ENCODE measurements at places on chromosomes 7 and 10.

- DNase-seq: no peak
Measured at GRCh38 chr10:87504307-87504639, 420 bp upstream of the MINPP1 start.

GRCh38 chr7:45980181-45980905 is 59.3 kb upstream of the IGFBP3 start:
- DNase-seq: no peak

DNA sequence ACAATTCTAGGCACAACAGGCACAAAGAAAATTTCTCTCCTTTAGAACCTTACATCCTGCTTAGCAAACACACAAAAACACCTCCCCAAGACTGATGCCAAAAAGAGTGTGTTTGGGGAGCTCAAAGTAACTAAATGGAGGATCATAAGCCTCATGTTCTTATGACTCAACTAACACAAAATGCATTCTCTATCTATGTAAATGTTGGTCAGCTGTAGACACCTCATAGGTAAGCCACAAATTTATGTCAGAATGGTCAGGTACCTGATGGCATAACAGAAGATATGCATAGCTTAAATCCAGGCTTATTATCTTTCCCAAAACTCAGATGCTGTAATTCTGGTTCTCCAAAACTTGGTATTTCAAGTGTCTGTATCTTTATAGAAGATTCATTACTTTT is 315.1 kb downstream of the C7orf25 start:
- DNase-seq: no peak

DNA sequence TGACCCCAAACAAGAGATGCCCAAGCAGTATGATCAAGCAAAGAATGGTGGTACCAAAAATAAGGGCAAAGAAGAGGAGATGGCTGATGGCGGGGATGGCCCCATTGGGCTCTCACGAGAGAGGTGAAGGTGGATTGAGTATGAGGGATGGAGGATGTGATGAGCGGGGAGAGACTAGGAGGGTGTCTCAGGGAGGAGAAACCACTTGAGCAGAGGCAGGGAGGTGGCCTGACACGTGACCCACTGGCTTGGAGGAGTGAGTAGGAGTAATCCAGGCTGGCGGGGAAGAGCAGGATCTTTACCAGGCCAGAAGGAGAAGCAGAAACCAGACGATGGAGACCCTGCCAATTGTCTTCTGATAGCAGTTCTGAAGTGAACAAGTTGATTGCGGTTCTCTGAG is 33.3 kb upstream of the ATXN7L1 start:
- DNase-seq: no peak

- DNase-seq: peak; percentile 2
Measured at GRCh38 chr7:136033413-136034031, 56.4 kb upstream of the MTPN start.

- DNase-seq: no peak
Measured at GRCh38 chr10:76040107-76040829, 608.8 kb downstream of the LRMDA start.

- no peak for DNase-seq
Measured at GRCh38 chr7:107051376-107051775, 6.9 kb downstream of the PRKAR2B start.

DNA sequence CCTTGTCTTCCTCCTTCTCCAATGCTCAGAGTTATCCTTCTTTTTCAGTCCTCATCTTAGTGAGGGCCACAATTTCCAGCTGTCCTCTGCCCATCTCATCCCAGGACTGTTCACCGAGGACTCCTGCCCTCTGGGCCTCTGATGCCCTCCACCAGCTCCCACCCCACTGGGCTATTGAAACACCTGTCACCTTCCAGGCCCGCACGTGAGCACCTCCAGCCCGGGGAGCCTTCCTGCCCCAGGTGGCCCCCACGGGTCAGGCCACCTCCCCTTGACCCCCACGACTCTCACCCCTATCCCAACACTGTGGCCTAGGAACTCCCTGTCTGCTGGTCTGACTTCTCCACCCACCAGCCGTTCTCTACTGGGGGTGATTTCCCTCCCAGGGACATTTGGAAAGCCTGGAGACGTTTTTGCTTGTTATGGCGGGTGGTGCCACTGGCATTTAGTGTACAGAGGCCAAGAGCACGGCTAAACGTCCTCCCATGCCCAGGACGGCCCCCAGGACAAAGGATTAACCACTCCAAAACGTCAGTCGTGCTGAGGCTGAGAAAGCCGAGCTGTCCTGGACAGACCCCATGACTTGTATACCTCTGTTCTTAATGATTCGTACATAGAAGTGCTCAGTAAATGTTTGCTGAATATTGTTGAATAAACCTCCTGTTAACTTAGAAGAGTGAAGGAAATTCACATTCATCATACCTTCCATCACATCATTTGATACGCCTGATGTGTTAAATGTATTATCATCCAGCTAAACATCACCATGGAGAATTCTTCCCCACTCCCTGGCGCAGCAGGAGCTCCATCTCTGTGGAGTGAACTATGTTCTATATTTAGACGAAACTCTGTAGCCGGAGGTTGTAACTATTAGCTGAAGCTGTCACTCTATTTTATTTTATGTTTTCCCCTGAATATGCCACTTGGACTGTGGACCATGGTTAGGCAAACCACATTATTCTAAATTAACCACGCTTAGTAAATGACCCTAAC is 270.1 kb upstream of the SHH start:
- no peak for DNase-seq

- no peak for DNase-seq
Measured at GRCh38 chr7:35967366-35968139, 166.7 kb downstream of the SEPTIN7 start.

GRCh38 chr10:88194041-88194887 is 330.8 kb downstream of the PTEN start:
- DNase-seq: no peak

GRCh38 chr10:48529331-48529730 is 75.5 kb downstream of the ARHGAP22 start:
- DNase-seq: no peak

DNA sequence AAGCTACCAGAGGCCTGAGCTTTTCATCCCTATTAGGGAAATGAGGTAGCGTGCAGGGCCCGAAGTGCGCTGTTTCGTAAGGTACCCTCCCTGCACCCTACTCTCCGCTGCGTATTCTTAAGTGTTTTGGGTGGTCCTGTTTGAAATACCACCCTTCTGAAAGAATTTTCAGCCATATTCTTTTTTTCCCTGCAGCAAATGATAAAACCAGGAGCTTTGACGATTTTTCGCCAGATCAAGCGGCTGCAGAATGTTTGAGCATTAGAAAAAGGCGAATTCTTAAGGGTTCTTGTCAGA is 1.2 kb downstream of the RSBN1L start:
- peak; percentile 50 for DNase-seq

GRCh38 chr7:53542157-53542556 is 506.7 kb downstream of the POM121L12 start:
- DNase-seq: no peak

- DNase-seq: no peak
Measured at GRCh38 chr10:85599081-85599480, 767.5 kb downstream of the GRID1 start.

DNA sequence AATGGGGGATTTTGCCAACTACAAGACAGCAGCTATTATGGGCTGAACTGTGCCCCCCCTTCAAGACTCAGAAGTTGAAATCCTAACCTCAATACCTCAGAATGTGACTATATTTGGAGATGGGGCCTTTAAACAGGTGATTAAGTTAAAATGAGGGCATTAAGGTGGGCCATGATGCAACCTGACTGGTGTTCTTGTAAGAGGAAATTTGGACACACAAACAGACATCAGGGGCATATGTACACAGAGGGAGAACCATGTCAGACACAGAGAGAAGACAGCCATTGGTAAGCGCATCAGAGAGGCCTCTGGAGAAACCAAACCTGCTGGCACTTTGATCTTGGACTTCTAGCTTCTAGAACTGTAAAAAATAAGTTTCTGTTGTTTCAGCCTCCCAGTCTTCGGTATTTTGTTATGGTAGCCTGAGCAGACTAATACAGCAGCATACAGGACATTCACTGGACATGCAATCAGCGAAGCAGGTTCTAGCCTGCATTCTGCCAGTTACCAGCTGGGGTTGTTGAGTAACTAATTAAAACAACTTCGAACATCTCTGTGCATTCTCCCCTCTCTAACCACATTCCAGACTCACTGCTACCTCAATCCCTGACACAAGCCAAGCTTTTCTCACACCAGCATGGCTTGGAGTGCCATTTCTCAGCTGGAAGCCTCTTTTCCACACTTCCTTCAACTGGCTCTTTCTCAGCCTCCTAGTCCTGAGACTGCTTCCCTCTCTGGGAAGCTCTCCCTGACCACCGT is 141.4 kb downstream of the DOCK4 start:
- no peak for DNase-seq

DNA sequence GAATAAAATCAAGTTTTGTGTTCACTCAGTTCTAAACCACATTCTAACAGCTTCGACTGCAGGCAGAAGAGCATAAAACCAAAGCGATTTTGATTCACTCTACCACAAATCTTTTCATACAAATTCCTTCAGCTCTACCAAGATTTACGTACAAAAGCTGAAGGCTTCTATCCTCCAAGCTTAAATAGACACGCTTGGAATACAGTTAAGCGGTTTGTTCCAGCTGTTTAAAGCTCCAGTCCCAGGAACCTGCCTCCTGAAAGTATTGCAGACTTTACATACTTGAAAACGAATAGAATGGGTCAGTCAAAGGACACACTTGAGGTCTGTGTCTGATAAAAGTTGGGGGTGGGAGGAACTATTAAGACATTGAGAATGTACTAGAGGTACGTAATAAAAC is 102.9 kb downstream of the MPP7 start:
- no peak for DNase-seq

DNA sequence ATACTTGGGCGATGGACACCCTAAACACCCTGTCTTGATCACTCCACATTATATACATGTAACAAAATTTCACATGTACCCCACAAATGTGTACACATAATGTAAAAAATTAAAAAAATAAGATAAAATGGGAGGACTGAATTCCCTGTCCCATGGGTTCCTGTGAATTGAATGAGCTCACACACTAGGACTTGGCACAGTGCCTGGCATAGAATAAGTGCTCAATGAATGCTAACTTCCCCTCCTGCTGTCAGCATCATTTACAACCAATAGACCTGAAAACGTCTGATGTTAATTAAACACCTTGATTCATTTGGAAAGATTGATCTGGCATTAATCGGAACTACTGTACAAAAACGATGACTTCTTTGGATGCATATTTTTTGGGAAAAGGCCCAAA is 117.3 kb upstream of the ZNF438 start:
- no peak for DNase-seq

GRCh38 chr7:140048138-140048537 is 14.6 kb downstream of the PARP12 start:
- DNase-seq: no peak

DNA sequence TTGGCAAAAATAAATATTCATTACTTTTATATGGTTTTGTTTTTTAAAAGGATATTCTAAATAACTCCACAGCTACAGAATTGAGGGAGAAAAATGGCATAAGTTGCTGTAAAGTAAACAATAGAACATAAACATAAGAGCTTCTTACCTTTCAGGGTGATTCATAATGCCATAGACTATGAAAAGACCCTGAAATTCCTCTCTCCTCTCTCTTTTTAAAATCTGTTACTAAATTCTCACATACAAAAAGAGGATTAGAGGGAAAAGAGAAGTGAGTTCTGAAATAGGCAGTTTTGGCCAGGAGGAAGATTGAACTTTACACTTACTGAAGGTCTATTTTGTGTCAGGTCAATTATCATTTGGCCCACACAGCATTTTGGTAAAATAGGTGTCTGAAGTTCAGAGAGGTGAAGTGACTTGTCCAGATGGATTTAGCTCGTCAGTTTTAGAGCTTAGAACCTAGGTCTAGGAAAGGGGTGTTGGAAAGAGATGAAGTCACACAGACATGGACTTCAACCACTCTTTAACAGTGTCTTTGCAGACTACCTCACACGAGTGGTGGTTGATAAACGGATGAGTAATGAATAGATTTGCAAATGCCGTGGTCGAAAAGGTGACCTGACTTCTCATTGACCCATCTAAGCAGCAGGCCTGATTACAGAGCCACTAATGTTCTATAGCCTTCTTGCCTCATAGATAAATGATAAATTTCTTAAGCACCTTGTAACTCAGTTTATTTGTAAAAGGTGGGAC is 190.6 kb upstream of the CCDC6 start:
- no peak for DNase-seq

DNA sequence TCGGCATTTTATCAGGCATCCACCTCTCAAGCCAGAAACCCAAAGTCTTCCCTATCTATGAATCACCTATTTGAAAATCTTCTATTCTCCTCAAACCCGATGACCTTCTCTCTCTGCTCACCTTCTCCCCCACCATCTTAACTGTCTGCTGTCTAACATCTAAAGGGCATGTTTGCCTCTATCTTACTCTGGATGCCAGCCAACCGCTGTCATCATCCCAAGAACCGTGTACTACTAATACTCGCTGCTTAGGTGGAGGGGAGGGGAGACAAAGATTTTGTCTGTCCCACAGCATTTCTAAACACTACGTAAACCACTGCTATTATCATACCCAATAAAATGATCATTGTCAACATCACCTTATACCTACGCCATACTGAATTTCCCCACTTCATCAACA is 29.5 kb downstream of the PAXIP1 start:
- DNase-seq: no peak

DNA sequence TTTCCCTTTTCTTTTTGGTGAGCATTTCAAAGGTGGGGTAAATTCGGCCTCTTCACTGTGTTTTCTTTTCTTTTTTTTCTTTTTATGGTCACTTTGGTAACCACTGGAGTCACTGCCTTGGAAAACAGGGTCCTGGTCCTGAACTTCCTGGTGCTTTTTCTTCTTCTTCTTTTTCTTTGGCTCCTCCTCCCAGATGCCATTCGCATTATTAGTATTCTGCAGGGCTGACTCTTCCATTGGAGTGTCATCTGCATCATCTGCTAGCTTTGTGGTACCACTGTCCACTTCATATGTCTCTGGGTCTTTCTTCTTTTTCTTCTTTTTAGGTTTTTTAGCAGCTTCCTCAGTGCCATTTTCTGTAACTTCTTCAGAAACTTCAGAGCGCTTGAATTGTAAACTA is 10.5 kb downstream of the POLR1F start:
- DNase-seq: no peak

DNA sequence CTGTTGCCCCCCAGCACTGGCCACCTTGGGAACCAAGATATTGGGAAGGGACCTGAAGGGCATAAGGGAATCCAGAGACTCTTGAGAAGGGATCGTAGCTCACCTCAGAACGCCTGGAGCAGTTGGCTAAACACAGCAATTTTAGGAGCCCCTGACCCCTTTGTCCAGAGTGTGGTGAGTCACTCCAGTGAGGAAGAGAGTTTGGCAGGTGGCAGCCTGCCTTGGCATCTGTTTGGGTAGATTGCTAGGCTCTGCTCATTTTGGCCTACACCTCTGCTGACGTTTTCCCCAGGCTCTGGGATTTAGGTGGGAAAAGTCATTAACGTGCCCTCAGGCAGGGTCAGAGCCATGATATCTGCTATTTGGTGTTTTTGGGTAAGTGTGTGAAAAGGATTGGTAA is 100.6 kb downstream of the GRB10 start:
- no peak for DNase-seq

DNA sequence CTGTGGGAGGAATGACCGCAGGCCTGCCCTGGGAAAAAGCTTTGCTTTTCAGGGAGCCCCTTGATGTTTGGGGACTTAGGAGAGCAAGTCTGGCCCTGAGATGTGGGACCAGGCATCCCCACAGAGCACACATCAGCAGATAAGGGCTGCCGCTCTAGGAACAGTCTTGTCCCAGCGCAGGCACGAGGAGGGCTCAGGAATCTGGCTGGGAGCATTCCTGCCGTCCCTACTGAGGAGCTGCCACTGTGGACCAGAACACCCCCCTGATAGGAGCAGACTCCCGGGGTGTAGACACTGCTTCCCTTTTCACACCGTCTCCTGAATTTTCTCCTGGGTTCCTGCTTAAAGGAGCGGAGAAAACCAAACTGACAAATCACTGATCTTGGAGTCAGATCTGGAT is 232.3 kb downstream of the CUX1 start:
- no peak for DNase-seq

- DNase-seq: no peak
Measured at GRCh38 chr10:119139464-119140067, 25.9 kb downstream of the SFXN4 start.
